GM23338 (cell line): ENCODE measurements at places on chromosomes 1 and 21. TPM values are rescaled to one million over a fixed set of nuclear protein-coding genes. Genes with fewer than 3 reads are reported as not detected.

Gene LEFTY2
- total RNA-seq, result 12.4 and 16.9 TPM in 2 replicates

Gene PRSS38
- not detected in 2 replicates for total RNA-seq

Gene CD53
- total RNA-seq, result 0.28 and 0.93 TPM in 2 replicates

Gene TP53BP2
- total RNA-seq, result 32.9 and 33.9 TPM in 2 replicates

Gene COL11A1
- 12.5 and 19.2 TPM in 2 replicates for total RNA-seq

Gene B4GALT3
- total RNA-seq, result 32.4 and 35.8 TPM in 2 replicates

- no peaks in the 10 kb centered on the region for H3K36me3 ChIP-seq
- no peak for DNase-seq
- H3K27ac ChIP-seq, result no peak overlapping the region
- no peak overlapping the region for H3K4me3 ChIP-seq
- no peaks in the 10 kb centered on the region for H3K27me3 ChIP-seq
These were observed 9.0 kb downstream of the TRAF5 start for GRCh38 chr1:211335522-211336157.

DNA sequence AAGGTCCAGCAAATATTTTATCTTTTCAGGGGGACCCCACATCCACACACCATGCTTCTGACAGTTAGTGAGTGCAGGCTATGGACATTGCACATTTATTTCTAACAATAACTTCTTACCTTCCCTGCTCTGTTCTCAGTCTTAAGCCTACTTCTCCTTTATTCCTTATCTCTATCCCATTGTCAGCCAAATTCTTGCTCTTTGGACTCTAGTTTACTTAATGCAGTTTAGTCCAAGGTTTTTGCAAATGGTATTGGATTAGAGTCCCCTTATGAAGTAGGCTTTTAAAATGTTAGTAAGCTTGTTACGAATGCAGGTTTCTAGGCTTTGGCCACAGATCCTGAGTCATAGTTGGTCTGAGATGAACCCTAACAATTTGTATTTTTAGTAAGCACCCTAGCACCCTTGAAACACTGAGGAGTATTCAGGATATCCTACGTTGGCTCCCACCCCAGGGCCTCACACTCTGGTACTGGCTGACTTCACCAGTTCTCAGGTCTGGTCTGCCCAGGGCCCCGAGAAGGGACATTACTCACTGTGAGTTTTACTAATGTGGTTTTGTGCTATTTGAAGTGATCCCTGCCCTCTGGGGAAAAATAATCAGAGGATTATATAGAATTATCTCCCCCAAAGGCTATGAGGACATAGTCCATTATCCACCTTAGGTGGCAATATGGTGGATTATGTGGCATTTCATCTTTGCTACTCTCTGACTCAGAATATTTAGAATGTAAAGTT, 239.5 kb downstream of the TGFB2 start:
- no peak overlapping the region for H3K4me3 ChIP-seq
- H3K27ac ChIP-seq, result no peak overlapping the region
- no peaks in the 10 kb centered on the region for H3K27me3 ChIP-seq
- DNase-seq, result no peak

DNA sequence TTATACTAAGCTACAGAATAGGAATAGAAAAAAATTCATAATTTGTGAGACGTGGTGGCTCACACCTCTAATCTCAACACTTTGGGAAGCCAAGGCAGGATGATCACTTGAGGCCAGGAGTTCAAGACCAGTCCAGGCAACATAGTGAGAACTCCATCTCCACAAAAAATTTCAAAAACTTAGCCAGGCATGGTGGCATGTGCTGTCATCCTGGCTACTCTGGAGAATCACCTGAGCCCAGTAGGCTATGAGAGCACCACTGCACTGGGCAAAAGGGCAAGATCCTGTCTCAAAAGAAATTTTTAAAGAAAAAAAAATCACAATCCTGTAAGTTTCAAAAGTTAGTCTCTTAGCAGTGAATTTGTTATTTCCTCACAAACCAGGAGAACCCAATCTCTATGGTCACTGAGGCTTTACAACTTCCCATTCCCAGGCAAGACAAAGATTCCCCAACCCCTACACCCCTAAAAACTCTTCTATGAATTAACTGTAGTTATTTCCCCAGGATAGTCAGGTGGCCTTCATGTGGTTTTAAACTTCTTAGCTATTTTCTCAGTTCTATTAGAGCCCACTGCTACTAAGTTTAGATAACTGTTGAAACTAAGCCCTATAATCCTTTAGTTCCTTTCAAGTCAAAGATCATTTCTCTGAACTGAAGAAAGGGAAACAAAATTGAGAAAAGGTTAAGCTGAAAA, 74.5 kb downstream of the FOXJ3 start:
- H3K27ac ChIP-seq, result no peak overlapping the region
- no peaks in the 10 kb centered on the region for H3K27me3 ChIP-seq
- H3K36me3 ChIP-seq, result no peaks in the 10 kb centered on the region
- no peak overlapping the region for H3K4me3 ChIP-seq
- no peaks in the 10 kb centered on the region for H3K4me1 ChIP-seq

- H3K4me3 ChIP-seq, result no peak overlapping the region
- H3K27me3 ChIP-seq, result no peaks in the 10 kb centered on the region
- DNase-seq, result no peak
- H3K27ac ChIP-seq, result no peak overlapping the region
- H3K36me3 ChIP-seq, result no peaks in the 10 kb centered on the region
These were observed 4.3 kb downstream of the AMPD1 start for GRCh38 chr1:114691061-114691460.

DNA sequence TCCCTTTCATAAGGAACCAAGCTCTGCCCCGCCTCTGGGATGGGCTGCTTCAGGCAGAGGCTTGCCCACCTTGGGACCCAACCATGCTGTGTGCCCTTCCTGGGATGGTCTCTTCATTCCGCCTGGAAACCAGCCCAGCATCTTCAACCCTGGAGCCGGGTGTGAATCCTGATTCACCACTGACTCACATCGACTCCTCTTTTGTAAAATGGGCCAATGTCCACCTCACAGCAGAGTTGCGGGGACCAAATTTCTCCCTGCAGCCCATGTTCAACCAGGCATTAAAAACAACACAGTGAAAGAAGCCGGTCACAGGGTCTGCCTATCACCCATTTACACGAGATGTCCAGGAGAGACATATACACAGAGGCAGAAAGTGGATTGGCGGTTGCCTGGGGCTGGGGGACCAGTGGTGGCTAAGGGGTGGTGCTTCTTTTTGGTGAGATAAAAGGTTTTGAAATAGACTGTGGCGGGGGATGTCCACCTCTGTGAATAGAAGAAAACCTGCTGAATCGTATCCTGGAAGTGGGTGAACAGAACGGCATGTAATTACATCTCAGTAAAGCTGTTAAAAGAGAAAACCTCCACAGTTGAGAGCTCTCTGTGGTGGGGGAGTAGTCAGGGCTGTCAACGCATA, 6.9 kb upstream of the GPR153 start:
- H3K27ac ChIP-seq, result no peak overlapping the region; the same call in 1 of the 2 replicates
- no peaks in the 10 kb centered on the region for H3K27me3 ChIP-seq
- H3K4me3 ChIP-seq, result no peak overlapping the region
- no peak for DNase-seq
- no peaks in the 10 kb centered on the region for H3K4me1 ChIP-seq

- DNase-seq, result no peak
- no peaks in the 10 kb centered on the region for H3K4me1 ChIP-seq
- no peaks in the 10 kb centered on the region for H3K36me3 ChIP-seq
- no peak overlapping the region for H3K27ac ChIP-seq
- no peak overlapping the region for H3K4me3 ChIP-seq
These were observed 327.2 kb upstream of the CXADR start for GRCh38 chr21:17185674-17186073.

GRCh38 chr1:160070243-160071163, 543 bp upstream of the KCNJ10 start:
- H3K4me1 ChIP-seq, result peaks cover 21% of the 10 kb centered on the region
- peak overlapping the region; percentile 87 for H3K4me3 ChIP-seq
- peaks cover 42% of the 10 kb centered on the region for H3K27me3 ChIP-seq
- peak; percentile 94 for DNase-seq

- H3K36me3 ChIP-seq, result no peaks in the 10 kb centered on the region
- DNase-seq, result no peak
- no peaks in the 10 kb centered on the region for H3K4me1 ChIP-seq
- H3K27ac ChIP-seq, result no peak overlapping the region
- H3K27me3 ChIP-seq, result no peaks in the 10 kb centered on the region
These were observed 124.9 kb upstream of the TNFSF4 start for GRCh38 chr1:173332026-173332425.

- H3K36me3 ChIP-seq, result no peaks in the 10 kb centered on the region
- H3K27ac ChIP-seq, result no peak overlapping the region
- no peaks in the 10 kb centered on the region for H3K4me1 ChIP-seq
- no peak for DNase-seq
These were observed 116.2 kb upstream of the KCNK2 start for GRCh38 chr1:214966346-214966745.

- H3K27me3 ChIP-seq, result no peaks in the 10 kb centered on the region
- H3K4me1 ChIP-seq, result peaks cover 37% of the 10 kb centered on the region
- no peak overlapping the region for H3K4me3 ChIP-seq
- no peak overlapping the region for H3K27ac ChIP-seq
These were observed 71.4 kb downstream of the MRPL37 start for GRCh38 chr1:54271341-54271740.

GRCh38 chr1:21255284-21255942, 34.9 kb downstream of the ECE1 start:
- H3K4me3 ChIP-seq, result no peak overlapping the region
- H3K36me3 ChIP-seq, result no peaks in the 10 kb centered on the region

- no peaks in the 10 kb centered on the region for H3K36me3 ChIP-seq
- no peaks in the 10 kb centered on the region for H3K27me3 ChIP-seq
- no peak overlapping the region for H3K4me3 ChIP-seq
- H3K27ac ChIP-seq, result no peak overlapping the region
These were observed 340.1 kb upstream of the ESRRG start for GRCh38 chr1:217063172-217063908.
